NCI-H2171 treated with DMSO at 0.1 percent for 48 hours (cell line): ENCODE measurements at places on chromosomes 4 and X.

- DNase-seq, result no peak
Observed at GRCh38 chr4:84852081-84852480, 114.4 kb downstream of the WDFY3 start.

- DNase-seq, result no peak
Observed at GRCh38 chrX:110836982-110837381, 41.4 kb upstream of the CHRDL1 start.

GRCh38 chr4:10272511-10272910 is 155.9 kb upstream of the WDR1 start:
- DNase-seq, result no peak

GRCh38 chrX:28659269-28659668 is 72.0 kb downstream of the IL1RAPL1 start:
- no peak for DNase-seq

- peak; percentile 77 for DNase-seq
Observed at GRCh38 chr4:184343502-184344177, 126.0 kb upstream of the ENPP6 start.

DNA sequence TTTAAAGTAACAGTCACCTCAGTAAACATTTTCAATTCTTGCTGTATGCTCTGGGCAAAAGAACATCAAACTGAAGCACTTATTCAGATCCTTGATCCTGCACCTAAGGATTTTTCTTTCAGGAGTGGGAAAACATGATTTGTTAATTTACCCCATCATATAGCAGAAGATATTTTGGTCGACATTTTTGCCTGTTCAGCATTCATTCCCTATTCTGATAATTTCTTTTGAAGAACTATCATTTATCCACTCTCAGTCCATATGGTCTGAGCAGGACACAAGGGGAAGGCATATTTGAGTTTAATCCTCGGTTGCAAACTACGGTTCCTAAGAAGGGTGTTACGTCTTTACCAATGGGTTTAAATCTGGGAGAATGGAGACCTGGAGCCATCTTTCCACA is 1.2 kb upstream of the CLOCK start:
- DNase-seq, result no peak

DNA sequence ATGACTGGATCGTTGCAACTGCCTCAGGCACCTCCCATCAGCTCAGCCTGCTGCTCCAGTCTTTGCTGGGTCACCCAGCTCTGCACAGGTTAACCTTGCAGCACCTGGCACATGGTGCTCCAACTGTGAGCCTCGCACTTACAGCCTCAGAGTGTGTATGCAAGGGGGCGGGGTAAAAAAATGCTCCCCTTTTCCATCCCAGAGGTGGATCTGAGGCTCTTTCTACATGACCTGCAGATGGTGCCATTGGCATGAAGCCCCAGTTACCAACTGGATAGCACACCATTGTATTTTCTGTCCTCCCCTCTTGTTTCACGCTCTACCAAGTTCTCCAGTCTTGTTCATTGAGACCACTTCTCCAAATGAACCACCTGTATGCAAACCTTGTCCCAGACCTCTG is 46.2 kb upstream of the TRPC3 start:
- no peak for DNase-seq

DNA sequence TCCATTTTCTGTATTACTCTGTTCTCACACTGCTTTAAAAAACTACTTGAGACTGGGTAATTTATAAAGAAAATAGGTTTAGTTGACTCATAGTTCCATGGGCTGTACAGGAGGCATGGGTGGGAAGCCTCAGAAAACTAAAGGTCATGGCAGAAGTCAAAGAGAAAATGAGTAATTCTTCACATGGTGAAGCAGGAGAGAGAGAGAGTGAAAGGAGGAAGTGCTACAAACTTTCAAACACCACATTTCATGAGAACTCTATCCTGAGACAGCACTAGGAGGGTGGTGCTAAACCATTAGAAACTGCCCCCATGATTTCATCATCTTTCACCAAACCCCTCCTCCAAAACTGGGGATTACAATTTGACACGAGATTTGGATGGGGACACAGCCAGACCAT is 108.0 kb upstream of the PBDC1 start:
- DNase-seq, result no peak

DNA sequence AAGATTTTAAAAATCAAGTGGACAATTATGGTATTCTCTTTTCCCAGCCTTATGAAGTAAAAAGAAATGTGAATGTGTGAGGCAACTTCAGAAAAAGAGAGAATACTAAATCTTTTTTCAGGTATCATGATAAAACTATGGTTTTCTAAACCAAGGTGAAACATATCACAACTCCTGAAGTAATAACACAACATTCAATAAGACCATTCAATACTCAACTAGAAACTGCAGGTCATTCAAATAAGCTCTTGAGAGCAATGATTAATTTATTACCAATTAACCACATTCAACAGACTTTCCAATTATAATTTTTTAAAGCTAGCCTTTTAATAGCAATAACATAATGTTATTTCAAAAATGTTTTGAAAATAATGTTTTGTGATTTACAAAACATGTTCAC is 35.8 kb downstream of the SLC10A7 start:
- no peak for DNase-seq

DNA sequence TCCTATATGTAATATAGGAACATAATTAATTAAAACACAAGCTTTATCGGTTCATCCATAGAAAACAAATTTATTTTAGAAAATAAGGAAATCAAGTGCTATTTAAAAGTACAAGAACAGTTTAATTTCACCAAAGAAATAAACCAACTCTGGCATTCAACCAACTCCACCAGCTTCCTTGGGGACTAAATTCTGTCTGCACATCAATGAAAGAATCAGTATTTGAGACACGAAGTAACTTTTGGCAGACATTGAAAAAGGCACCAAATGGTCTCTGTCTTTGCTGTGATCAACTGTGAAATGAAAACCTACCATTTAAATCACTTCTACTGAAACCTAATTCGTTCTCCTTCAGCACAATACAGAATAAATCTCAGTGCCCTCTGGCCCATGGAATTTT is 719.7 kb upstream of the GRIA3 start:
- no peak for DNase-seq

DNA sequence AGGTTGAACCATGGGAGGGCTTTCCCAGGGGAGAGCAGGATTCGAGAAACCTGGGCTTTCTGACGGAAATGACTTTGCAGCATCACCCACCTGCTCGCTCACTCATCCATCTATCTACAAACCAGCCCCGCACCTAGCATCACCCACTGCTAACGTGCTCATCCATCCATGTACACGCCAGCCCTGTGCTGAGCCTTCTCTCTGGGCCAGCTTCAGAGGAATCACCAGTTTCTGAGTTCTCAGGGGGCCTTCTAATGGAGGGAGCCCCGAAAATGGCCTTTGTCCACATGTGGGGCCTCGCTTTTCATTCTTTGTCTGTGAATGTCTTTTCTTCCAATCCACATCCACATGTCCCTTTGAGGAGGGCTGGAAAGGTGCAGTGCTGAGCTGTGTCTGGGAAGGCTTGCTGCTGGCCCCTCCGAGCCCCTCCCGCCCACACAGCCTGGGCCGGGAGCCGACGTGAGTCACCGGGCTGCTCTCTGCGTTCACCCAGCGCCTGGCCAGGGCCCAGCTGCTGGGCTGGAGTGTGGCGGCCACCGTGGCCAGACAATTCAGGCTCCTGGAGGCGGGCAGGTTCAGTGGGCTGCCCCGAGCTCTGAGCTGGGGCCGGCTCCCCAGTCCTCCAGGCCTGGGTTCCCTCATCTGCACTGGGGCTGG is 14.7 kb downstream of the SORCS2 start:
- DNase-seq, result peak; percentile 33

DNA sequence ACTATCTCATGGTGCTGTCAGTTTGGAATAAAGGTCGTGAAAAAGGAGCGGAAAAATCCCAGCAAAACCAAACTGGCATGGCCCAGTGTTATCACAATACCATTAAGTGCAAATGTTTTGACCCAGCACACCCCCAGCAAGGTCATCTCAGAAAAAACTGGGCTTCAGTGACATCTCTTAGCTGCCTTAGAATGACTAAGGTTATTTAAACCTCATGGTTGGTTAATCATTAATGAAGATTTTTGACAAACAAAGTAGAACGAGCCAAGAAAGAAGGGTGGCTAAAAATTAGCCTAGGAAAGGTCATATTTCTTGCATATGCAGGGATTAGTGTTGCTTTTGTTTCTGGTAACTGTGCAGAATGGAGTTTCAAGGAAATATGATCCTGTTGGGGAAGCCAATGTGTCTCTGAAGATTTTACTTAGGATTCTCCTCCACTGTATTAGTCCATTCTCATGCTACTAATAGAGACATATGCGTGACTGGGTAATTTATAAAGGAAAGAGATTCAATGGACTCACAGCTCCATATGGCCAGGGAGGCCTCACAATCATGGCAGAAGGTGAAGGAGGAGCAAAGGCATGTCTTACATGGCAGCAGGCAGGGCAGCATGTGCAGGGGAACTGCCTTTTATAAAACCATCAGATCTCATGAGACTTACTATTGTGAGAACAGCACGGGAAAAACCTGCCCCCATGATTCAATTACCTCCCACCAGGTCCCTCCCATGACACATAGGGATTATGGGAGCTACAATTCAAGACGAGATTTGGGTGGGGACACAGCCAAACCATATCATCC is 83.5 kb downstream of the CHRNA9 start:
- peak; percentile 30 for DNase-seq

DNA sequence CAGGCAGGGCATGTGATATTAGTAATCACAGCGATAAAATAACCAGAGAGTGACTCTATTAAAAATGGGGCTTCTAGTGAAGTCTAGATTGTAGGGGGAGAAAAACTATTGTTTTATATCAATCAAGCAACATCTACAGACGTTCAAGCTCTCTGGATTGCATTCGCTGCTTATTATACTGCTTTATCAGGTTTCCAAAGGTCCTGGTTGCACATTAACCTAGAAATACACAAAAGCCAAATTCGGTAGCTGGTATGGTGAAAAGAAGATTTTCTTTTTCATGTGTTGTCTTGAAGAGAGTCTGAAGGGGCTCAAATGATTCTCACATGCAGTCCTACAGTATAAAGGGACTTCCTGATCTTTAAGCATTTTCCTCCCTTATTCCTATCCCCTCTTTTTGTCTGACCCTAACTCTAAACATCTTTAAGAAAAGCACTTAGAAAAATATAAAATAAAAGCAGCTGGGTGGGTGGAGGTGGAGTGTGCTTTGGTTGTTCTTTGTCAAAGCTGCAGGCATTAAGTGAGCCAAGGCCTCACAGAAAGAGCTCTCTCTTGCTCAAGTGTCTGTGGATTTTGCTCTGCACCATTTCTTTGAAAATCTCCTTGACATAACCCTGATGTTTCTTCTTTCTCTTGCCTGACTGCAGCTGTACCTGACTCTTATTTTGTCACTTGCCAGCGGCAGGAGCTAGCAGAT is 46.1 kb downstream of the MID1IP1 start:
- no peak for DNase-seq

DNA sequence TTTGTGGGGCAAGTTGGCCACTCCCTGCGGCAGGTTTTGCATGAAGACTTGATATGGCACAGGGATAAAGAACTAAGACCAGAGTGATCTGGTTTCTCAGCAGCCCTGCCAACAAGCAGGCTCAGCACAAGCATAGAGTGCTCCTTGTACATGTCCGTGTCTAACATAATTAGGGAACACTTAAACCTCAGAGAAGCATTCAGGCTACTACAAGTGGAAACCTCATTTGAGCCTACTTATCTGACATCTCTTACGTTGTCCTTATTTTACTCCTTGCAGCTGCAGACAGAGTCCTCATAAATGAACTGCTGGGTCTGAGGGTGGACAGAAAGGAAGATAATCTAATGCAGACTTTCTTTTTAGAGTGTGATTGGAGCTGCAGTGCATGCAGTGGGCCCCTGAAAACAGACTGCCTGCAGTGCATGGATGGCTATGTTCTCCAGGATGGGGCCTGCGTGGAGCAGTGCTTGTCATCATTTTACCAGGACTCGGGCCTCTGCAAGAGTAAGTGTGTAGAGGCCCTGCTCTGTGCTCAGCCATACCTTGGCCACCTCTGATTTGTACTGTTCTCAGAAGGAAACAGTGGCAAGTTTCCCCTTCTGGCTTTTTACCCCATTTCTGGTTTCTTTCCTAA is 179.1 kb upstream of the ANXA3 start:
- DNase-seq, result no peak

DNA sequence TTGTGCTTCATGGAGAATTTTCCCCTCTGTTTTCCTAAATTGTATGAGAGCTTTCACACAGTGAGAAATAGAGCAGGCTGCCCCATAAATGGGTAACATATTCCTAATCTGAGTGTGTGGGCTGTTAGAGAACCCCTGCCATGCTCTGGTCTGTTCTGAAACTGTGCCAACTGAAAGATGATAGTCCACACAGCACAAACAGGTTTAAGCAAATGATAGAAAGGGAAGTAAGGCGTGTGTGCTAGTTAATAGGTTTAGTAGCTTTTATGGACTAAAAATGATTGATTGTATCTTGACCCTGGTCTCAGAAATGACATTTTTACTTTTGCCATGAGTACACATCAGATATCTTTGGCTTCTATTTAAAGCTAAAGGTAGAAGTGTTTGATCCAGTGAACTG is 106.2 kb downstream of the PRRG1 start:
- peak; percentile 66 for DNase-seq

GRCh38 chrX:23616361-23616760 is 50.9 kb upstream of the PRDX4 start:
- peak; percentile 36 for DNase-seq

- peak; percentile 5 for DNase-seq
Observed at GRCh38 chr4:146472404-146472803, 49.3 kb downstream of the SLC10A7 start.

DNA sequence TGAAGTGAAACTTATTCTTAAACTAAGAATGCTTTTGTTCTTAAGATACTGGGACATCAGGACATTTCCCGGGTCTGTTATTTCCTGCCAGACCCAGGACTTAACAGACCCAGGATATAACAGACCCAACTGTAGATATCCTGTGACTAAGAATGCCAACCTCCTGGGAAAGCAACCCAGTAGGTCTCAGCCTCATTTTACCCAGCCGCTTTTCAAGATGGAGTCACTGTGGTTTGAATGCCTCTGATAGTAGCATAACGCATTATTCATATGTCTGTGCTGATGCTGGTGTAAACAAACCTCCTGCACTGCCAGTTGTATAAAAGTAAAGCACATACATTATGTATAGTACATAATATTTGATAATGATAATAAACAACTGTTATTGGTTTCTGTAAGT is 185.8 kb upstream of the GPRIN3 start:
- DNase-seq, result no peak

GRCh38 chr4:1033840-1034551 is 22.6 kb downstream of the FGFRL1 start:
- no peak for DNase-seq

DNA sequence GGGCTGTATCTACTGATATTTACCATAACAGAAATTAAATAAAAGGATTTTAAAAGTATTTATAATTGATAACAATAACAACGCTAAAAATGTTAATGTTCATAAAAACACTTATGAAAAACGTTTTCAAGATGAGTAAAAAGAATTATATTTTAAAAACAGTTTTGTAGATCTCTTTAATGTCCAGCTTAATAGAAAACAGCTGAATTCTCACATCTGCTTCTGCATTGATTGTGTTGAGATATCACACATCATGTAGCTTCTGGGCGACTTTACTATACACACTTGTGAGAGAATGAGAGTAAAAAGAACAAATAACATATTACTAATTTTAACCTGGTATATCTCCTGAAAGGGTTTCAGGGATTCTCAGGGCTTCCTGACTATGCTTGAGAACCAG is 83.6 kb downstream of the NCAPG start:
- DNase-seq, result no peak
